NCI-H1417 treated with DMSO at 0.1 percent for 48 hours (cell line): ENCODE measurements at places on chromosomes 7 and 10.
A peak's percentile ranks its signal among the peaks of the same experiment; 100 is the strongest.

- no peak for DNase-seq
Measured at GRCh38 chr10:92381543-92381954, 90.6 kb downstream of the MARCHF5 start.

GRCh38 chr7:143042159-143042789 lies 9.9 kb upstream of the OR6V1 start:
- no peak for DNase-seq

DNA sequence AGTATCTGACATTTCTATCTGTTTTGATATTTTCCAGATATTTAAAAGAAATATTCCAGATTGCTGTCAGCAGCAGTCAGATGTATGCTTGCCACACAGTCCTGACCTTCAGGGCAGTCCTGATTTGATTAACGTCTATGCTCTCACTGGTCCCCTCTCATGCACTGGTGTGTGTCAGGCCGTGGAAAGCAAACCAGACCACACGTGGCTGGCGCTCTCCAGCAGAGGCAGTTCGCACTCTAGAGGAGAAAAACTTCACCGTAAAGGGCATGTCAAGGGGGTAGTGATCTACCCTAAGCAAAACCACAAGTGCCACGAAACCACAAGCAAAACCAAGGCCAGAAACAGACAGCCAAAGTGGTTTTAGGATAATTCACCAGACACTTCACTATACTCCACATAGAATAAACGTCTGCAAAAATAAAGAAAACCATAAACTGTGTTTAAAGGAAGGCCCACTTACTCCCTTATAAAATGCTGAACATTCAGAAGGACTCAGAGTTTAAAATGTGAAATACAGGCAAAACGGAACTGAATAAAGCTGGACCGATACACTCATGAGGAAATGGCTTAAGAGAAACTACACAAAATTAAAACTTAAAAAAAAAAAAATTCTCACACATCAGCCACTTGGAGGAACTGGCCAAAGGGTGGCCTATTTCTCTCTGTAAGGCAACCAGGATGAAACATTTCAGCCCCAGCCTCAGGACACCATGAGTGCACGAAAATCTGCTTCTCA lies 26.4 kb downstream of the PARP12 start:
- DNase-seq: no peak

GRCh38 chr7:23207021-23207420 lies 25.2 kb downstream of the NUP42 start:
- DNase-seq: no peak

- no peak for DNase-seq
Measured at GRCh38 chr7:120402079-120402767, 129.2 kb downstream of the KCND2 start.

- no peak for DNase-seq
Measured at GRCh38 chr7:128177768-128178550, 63.1 kb upstream of the LEP start.

DNA sequence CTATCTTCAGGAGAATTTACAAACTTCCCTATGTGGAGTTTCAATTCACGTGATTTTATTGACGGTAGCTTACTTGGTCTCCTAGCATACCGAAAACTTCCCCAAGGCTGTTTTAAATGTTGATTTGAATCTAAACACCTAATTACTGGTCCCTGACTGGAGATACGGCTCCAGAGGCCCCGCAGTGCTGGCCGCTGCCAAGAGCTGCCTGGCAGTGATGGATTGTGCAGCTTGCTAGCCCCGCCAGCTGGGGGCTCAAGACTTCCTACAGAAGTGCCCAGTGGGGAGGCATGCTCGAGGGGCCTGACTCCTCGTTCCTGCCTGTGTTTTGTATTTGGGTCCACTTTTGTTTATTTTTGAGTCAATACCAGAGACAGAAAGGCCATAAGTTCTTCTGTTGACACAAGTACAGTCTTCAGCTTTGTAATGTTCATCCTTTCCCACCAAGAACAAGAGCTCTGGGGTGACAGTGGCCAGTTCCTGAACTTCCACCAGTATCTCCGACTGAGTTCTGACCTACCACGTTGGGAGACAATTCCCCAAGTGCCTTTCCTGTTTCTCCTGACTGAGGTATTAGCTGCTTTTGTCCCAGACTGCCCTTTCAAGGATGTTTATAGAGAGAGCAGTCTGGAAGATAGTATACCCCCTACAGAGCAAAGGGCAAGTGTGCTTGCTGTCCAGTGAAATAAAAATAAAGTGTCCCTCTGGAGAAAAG lies 80.7 kb upstream of the CXCL12 start:
- DNase-seq: no peak

- DNase-seq: no peak
Measured at GRCh38 chr10:52316500-52316899, 2.4 kb downstream of the DKK1 start.

GRCh38 chr7:139915268-139915863 lies 86.3 kb downstream of the TBXAS1 start:
- DNase-seq: no peak

DNA sequence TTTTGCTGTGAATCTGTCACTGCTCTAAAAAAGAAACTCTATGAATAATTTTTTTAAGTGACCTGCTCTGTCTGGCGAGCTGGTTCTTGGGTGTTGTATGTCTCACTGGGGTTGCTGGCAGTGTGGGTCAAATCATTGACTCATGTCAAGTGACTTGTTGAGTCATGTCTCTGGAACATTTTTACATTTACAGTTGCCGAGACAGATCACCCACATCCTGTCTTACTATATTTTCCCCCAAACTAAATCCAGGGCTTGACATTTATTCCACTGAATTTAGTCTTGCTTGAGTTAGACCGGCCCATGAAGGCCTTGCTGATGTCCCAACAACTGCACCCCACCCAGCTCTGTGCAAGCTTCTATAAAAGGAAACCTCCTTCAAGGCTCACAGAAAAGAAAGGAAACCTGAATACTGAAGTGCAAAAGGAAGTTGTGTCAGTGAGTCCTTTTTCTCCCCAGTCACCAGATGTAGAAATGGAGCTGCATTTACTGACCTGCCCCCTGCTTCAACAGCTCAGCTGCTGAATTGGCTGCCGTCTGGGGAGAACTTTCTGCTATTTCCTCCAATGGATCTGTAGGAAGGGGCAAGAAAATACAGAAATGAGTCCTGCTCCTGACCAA lies 290.3 kb downstream of the TNS3 start:
- no peak for DNase-seq

DNA sequence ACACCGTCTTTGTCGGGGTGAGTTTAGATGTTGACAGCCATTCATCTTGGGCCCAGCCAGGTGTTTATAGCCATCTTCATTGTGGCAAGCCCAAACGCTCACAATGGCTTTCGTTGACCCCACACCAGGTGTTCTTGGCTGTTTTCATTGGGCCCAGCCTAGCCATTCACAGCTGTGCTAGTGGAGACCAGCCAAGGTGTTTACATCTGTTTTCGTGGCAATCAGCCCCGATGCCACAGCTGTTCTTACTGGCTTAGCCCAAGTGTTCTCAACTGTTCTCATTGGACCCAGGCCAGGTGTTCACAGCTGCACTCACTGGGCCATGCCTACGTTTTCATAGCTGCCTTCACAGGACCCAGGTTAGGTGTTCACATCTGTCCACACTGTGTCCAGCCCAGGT lies 7.7 kb downstream of the FRG2B start:
- DNase-seq: no peak

- DNase-seq: no peak
Measured at GRCh38 chr10:69630651-69631400, 779 bp downstream of the FAM241B start.

- no peak for DNase-seq
Measured at GRCh38 chr7:131737746-131738465, 181.5 kb upstream of the PODXL start.

GRCh38 chr10:12109286-12109685 lies 20.2 kb upstream of the SEC61A2 start:
- DNase-seq: no peak

GRCh38 chr10:112843623-112844022 lies 106.4 kb upstream of the TCF7L2 start:
- DNase-seq: no peak

- peak; percentile 40 for DNase-seq
Measured at GRCh38 chr7:130071701-130072622, 1.6 kb downstream of the KLHDC10 start.

DNA sequence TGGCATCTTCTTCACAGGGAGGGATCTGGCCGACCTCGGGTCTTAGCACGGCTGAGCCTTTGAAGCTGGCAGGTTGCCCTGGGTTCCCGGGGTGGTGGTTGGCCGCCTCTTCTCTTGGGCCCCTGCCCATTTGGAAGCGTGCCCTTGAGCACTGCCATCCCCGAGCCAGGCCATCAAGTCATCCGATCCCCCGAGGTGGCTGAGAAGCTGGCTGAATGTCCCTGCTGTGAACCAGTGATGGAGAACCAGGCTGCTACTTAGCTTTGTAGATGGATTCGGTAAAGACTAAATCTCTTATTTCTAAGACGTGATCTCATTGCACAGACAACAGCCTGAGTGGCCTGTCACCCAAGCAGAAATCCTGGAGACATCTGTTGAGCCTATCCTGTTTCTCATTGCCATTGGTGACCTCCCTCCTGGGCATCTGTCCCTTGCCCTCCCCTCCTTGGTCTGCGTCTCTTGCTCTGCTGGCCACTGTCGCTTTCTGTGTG lies 74.3 kb downstream of the GRK5 start:
- DNase-seq: no peak

DNA sequence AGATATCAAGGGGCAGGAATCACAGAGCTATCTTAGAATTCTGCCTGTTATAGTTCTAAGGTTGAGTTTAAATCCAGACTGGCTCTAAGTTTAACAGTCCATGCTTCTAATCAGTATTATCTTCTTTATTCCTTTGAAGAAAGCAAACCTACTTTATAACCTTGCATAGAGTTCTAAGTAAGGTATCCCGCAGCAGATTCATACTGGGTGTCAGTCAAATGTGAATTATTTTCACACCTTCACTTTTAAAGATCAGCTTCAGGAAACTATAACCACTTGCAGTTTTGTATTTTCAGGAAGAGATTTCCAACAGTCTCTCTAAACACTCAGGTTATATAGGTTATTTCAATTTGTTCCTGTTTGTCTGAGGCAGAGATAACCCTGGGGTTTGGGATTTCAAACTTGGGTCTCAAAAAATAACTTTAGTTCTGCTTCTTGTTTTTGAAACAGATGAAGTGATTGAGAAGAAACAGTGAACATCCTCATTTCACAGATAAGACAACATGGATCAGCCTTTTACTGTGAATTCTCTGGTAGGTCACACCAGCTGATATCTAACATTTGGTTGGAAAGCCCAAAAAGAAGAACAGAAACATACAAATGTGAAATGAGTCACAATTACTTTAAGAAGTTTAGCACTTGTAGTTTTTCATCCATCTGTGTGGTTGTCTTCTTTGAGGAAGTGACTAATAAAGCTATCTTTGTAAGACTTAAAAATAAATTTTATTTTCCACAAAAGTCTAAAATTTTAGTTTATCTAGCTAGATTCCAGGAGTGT lies 21.4 kb downstream of the STAMBPL1 start:
- no peak for DNase-seq

DNA sequence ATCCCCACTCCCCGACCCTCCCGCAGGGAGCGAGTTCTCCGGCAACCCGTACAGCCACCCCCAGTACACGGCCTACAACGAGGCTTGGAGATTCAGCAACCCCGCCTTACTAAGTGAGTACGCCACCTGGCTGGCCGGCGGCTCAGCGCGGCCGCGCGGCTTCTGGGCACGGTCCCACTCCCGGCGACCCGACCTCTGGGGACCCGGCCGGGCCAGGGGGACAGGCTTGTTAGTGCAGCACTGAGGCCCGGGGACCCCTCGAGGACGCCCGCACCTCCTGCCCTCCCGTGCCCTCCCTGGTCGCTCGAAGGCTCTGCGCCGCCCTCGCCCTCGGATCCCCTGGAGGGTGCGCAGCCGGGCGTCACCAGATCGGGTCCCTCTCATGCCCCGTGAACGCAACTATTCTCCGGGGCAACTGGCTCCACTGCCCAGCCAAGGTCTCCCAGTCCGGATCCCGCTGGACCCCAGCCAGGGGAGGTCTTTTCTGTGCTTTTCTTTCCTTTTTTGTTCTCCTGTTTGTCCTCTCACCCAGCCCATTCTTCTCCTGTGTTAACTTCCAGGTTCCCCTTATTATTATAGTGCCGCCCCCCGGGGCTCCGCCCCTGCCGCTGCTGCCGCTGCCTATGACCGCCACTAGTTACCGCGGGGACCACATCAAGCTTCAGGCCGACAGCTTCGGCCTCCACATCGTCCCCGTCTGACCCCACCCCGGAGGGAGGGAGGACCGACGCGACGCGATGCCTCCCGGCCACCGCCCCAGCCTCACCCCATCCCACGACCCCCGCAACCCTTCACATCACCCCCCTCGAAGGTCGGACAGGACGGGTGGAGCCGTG lies 81.8 kb downstream of the PAX2 start:
- no peak for DNase-seq

- DNase-seq: no peak
Measured at GRCh38 chr7:1219498-1219897, 13.2 kb upstream of the UNCX start.

GRCh38 chr7:80524693-80525092 lies 12.8 kb upstream of the GNAT3 start:
- no peak for DNase-seq

GRCh38 chr7:92133133-92133736 lies 1.0 kb downstream of the CYP51A1 start:
- DNase-seq: no peak

- peak; percentile 96 for DNase-seq
Measured at GRCh38 chr7:133859231-133859630, 267.9 kb upstream of the LRGUK start.

GRCh38 chr7:123338688-123339087 lies 138.9 kb upstream of the SLC13A1 start:
- DNase-seq: no peak

- DNase-seq: no peak
Measured at GRCh38 chr10:34776090-34776690, 38.9 kb downstream of the PARD3 start.

GRCh38 chr7:8037151-8037550 lies 68.6 kb downstream of the GLCCI1 start:
- DNase-seq: no peak

GRCh38 chr10:88849234-88849633 lies 2.4 kb downstream of the ANKRD22 start:
- DNase-seq: no peak

- no peak for DNase-seq
Measured at GRCh38 chr10:98778277-98778759, 331.6 kb upstream of the HPS1 start.

GRCh38 chr10:81898518-81898917 lies 23.5 kb downstream of the NRG3 start:
- DNase-seq: no peak

- no peak for DNase-seq
Measured at GRCh38 chr7:88202278-88202677, 17.6 kb downstream of the SRI start.

GRCh38 chr7:155333346-155334234 lies 35.9 kb downstream of the INSIG1 start:
- DNase-seq: no peak

GRCh38 chr7:41954976-41955375 lies 252.1 kb upstream of the INHBA start:
- no peak for DNase-seq
